ENCODE measurements at places on chromosomes 12 and 14. TPM values are rescaled to one million over a fixed set of nuclear protein-coding genes. Genes with fewer than 3 reads are reported as not detected.

The SOCS4 gene
- total RNA-seq: 28.7 TPM

The C12orf54 gene
- total RNA-seq: not detected

The ZFHX2 gene
- total RNA-seq: 2.0 TPM

The RNASE7 gene
- not detected for total RNA-seq

The CPNE6 gene
- total RNA-seq: not detected

The ENDOU gene
- total RNA-seq: not detected

The HOXC13 gene
- total RNA-seq: not detected

All from endothelial cell of umbilical vein (primary cell).